ENCODE measurements at places on chromosomes 2 and 18. TPM values are rescaled to one million over a fixed set of nuclear protein-coding genes. Genes with fewer than 3 reads are reported as not detected.

SH3BP4 gene
- total RNA-seq = 56.4 TPM

TMEM169 gene
- total RNA-seq = not detected

POU3F3 gene
- total RNA-seq = not detected

GKN2 gene
- total RNA-seq = not detected

TWIST2 gene
- 0.20 TPM for total RNA-seq

MPPE1 gene
- 14.1 TPM for total RNA-seq

TCF7L1 gene
- 2.7 TPM for total RNA-seq

ACKR3 gene
- 0.93 TPM for total RNA-seq

PCARE gene
- total RNA-seq = not detected

DTNA gene
- total RNA-seq = 3.4 TPM

RSAD2 gene
- 15.7 TPM for total RNA-seq

MLPH gene
- not detected for total RNA-seq

RAX gene
- total RNA-seq = not detected

CNGA3 gene
- total RNA-seq = 0.05 TPM

CPS1 gene
- 1.5 TPM for total RNA-seq

SLC11A1 gene
- under 0.01 TPM for total RNA-seq

LDLRAD4 gene
- 0.59 TPM for total RNA-seq
